Smooth muscle cell of trachea (primary cell): ENCODE measurements at places on chromosomes 11 and 22. TPM values are rescaled to one million over a fixed set of nuclear protein-coding genes. Genes with fewer than 3 reads are reported as not detected.

The CD3D gene
- not detected in 2 replicates for total RNA-seq

The SCARF2 gene
- 25.2 and 38.2 TPM in 2 replicates for total RNA-seq

The PAMR1 gene
- total RNA-seq = 141 and 670 TPM in 2 replicates

The GSTP1 gene
- 842 and 851 TPM in 2 replicates for total RNA-seq

The MSANTD4 gene
- total RNA-seq = 36.9 and 42.5 TPM in 2 replicates

The SPON1 gene
- total RNA-seq = 0.44 and 0.66 TPM in 2 replicates

The MYBPC3 gene
- total RNA-seq = not detected in 2 replicates

The LARGE1 gene
- total RNA-seq = 21.4 and 38.2 TPM in 2 replicates

The HINFP gene
- total RNA-seq = 14.4 and 18.5 TPM in 2 replicates

The NFAM1 gene
- under 0.01 and 0.29 TPM in 2 replicates for total RNA-seq

The DDX25 gene
- total RNA-seq = not detected in 2 replicates

The DBX1 gene
- not detected in 2 replicates for total RNA-seq

The YAP1 gene
- 150 and 268 TPM in 2 replicates for total RNA-seq

The RIMBP3B gene
- 0.17 TPM in 1 of 2 replicates, not detected in the other for total RNA-seq

The ST3GAL4 gene
- 39.7 and 51.8 TPM in 2 replicates for total RNA-seq

The PAX6 gene
- 0.15 and 0.33 TPM in 2 replicates for total RNA-seq

The GVQW3 gene
- total RNA-seq = 1.8 and 3.8 TPM in 2 replicates

The TIMP3 gene
- 282 and 614 TPM in 2 replicates for total RNA-seq

The YIF1A gene
- total RNA-seq = 143 and 179 TPM in 2 replicates

The MS4A12 gene
- total RNA-seq = not detected in 2 replicates

The ZBTB16 gene
- total RNA-seq = under 0.01 TPM in 1 of 2 replicates, not detected in the other

The CCDC81 gene
- 1.0 TPM in 1 of 2 replicates, not detected in the other for total RNA-seq

The MAP6 gene
- total RNA-seq = 1.2 TPM in 2 replicates

The TSGA10IP gene
- total RNA-seq = 0.33 TPM in 1 of 2 replicates, not detected in the other

The LMF2 gene
- 57.9 and 68.3 TPM in 2 replicates for total RNA-seq

The PLEKHB1 gene
- 1.0 and 3.3 TPM in 2 replicates for total RNA-seq

The OR5P2 gene
- not detected in 2 replicates for total RNA-seq

The MPEG1 gene
- total RNA-seq = not detected in 2 replicates

The RIMBP3C gene
- 0.15 and 0.66 TPM in 2 replicates for total RNA-seq

The BEST1 gene
- total RNA-seq = 3.2 and 13.1 TPM in 2 replicates

The NLRP14 gene
- total RNA-seq = 0.17 and 0.29 TPM in 2 replicates

The CYP2D6 gene
- 0.15 and 0.33 TPM in 2 replicates for total RNA-seq

The CD6 gene
- 0.66 TPM in 1 of 2 replicates, not detected in the other for total RNA-seq

The RAB36 gene
- 4.2 and 5.6 TPM in 2 replicates for total RNA-seq

The LMO2 gene
- total RNA-seq = not detected in 2 replicates

The MIAT gene
- total RNA-seq = 1.3 and 1.9 TPM in 2 replicates

The SCN2B gene
- under 0.01 and 0.99 TPM in 2 replicates for total RNA-seq
